Omental fat pad (tissue), 4 donors: ENCODE measurements at places on chromosomes 11 and 22.

- no peak for DNase-seq
Observed at GRCh38 chr11:85844439-85845123, 10.6 kb upstream of the CCDC83 start.

GRCh38 chr11:115303929-115304531 lies 200.2 kb downstream of the CADM1 start:
- no peak for DNase-seq

DNA sequence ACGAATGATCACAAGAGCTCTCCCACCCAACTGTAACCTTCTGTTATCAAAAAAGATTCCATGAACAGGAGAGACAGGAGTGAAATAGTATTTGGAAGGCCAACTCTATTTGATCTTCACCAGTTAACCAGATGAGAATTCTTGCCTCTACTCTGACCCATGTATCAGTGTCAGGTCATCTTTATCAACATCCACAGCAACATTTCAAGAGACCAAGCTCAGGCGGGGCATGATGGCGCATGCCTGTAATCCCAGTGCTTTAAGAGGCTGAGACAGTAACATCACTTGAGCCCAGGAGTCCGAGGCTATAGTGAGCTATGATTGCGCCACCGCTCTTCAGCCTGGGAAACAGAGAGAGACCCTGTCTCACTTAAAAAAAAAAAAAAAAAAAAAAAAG lies 62.3 kb downstream of the GAB2 start:
- no peak for DNase-seq

DNA sequence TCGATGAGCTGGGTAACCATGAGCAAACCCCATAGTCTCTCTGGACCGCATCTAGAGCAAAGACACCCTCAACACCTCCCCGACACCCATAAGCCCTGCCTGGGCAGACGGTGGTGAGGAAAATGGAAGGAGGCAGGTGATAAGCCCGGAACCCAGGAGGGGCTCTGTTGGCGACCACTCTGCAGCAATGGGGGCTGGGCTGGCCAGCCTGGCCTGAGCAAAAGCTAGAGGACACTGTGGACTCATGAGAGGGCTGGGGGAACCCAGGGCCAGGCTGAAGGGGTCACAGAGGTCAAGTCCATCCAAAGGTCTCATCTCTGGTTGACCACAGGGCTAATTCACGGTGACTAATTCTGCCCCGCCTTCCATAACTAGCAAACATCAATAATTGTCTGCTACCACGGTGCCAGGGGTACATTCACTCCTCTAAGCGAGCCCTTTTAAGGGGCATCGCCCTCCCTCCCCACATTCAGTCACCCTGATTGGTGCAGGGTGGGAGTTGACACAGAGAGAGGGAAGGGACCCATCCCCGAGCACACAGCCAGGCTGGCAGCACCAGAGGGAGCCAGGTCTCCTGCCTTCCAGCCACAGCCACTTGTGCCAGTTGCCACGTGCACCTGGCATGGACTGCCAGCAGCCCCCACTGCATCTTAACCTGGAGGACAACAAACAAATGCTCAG lies 4.0 kb downstream of the PYGM start:
- no peak for DNase-seq

DNA sequence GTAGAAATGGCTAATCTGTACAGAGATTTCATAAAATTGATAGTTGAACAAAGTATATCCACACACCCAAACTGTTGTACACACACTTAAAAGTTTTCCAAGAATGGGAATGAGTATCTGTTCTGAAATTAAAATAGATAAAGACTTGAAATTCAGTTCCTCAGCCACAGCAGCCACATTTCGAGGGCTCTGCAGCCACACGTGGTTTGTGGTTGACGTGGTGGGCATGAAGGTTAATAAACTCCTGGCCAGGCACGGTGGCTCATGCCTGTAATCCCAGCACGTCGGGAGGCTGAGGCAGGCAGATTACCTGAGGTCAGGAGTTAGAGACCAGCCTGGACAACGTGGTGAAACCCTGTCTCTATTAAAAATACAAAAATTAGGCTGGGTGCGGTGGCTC lies 24.0 kb downstream of the TPST2 start:
- no peak for DNase-seq

GRCh38 chr11:61869708-61870451 lies 21.5 kb downstream of the FADS3 start:
- DNase-seq: no peak
